MV-4-11 (cell line): ENCODE measurements at places on chromosomes 5 and 9.

DNA sequence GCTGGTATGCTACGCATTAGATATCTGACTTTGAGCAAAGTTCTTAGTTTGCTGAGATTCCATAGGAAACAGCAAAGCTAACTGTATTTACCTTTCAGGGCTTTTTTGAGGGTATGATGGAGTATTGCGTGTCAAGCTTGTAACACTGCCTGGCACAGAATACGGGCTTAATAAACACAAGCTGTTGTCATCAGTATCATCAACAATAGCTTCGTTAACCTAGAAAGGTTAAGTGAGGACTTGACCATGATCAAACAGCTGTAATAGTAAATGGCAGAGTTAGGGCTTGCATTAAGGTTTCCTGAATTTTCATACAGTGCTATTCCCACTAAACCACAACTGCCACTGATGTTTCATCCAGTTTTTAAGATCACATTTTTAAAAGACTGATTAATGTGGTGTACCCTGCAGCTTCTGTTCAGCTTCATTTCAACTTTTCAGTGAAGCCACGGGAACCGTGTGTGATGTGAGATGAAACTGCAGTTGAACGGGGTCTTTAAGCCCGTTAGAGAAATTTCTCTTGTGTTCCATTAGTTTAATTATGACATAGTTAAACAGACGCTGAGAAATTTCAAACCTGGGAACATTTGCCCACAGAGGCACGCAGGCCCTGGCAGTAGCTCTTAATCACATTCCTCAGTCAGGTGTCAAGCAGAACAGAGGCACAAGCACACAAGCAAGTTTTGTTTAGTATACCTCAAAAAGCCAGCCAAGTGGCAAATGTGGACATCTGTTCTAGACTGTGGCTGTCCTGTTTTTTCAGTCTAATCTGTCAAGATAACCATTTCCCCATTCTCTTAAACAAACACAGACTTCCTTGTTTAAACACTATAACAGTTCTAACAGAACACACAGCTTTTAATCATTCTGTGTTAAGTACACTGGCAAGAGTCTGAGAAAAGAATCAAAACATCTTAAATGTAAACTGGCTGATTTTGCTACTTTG lies 147.1 kb downstream of the ZNF608 start:
- peak; percentile 75 for DNase-seq

DNA sequence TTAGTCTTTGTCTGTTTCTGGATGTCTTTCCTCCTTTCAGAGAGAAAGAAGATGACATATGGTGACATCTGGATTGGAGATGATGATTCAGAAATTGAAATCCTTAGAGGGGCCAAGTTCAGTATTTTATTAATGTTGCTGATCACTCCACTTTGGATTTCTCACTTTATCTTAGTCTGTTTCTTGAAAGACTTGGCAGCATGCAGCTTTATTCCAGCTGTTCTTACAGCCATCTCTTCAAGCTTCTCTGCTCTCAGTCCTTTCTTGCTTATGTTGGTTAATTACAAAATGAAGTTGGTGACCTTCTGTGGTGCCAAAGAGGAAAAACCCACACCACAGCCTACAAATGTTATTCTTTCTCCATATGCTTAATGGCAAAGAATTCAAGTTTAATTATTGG lies 62.1 kb downstream of the SNCAIP start:
- no peak for DNase-seq

- no peak for DNase-seq
These were observed 186.6 kb downstream of the SMC2 start for GRCh38 chr9:104280711-104281110.

- no peak for DNase-seq
These were observed 165.0 kb downstream of the TMEM232 start for GRCh38 chr5:110561510-110561909.

GRCh38 chr5:59999056-59999455 lies 105.5 kb upstream of the PDE4D start:
- DNase-seq = no peak

DNA sequence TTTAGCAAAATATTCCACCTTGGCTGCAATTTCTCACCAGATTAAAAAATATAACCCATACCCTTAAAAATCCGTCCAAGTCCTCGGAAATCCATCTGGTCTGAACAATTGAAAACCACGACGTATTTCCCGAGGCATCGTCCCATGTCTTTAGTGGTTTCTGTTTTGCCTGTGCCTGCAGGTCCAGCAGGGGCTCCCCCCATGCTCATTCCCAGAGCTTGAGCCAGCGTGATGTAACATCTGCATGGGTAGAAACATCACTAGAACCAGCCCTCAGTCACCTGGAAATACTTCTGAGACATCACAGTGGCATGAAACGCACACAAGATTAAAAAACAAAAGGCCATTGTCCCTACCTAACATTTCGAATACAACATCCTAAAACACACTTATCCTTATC lies 114.0 kb downstream of the DNAH5 start:
- DNase-seq = no peak

- no peak for DNase-seq
These were observed 104.1 kb downstream of the UGCG start for GRCh38 chr9:112000743-112001142.

GRCh38 chr9:107960916-107961315 lies 471.3 kb upstream of the KLF4 start:
- peak; percentile 19 for DNase-seq

DNA sequence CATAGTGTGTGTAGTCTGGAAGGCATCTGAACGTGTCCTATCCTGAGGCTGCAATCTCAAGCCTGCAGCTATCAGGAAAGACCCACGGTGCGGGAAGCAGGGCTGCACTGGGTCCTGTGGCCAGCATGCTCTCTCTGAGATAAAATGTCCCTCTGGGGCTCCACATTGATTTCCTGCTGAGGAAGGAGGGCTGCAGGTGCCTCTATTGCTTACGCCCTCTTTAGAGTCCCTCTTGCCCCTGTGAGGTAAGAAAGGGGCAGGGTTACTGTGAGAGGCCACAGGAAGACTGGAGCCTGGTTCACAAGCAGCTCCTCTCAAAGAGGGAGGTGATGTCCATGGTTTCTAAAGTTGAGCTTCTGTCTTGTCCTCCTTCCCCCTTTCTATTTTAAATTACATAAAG lies 299.9 kb upstream of the RFX3 start:
- no peak for DNase-seq

DNA sequence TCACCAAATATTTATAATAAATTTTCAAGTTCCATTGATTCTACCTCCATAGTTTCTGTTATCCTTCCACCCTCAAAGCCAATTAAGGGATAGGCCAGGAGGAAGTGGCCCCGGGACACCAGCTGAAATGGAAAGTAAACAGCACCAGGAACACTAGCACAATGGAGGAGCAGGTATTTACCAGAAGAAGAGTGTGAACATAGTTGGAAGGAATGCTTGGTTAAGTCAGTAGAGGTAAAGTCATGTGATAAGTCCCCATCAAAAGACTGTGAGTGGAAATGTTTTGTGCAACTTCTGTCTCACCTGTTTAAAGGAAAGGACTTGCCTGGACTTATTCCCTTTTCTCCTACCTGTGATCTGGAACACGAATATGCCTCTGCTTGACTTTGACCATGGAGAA lies 146.7 kb upstream of the RAI14 start:
- DNase-seq = no peak

DNA sequence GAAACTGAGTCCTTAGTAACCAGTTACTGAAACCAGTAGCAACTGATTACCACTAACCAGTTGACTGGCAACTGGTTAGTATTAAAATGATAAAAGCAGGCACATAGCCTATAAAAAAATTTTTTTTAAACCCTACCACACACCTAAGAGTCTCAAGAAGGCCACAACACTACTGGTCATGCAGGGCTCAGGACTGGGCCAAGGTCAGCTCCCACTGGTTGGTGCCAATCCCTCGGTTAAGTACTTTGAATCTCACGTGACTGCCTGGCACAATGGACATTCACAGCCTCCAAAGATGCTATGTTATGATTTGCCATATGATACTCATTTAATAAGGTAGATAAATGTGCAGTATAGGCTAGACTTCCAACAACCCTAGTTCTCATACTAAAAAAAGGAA lies 8.5 kb downstream of the ANKH start:
- no peak for DNase-seq

DNA sequence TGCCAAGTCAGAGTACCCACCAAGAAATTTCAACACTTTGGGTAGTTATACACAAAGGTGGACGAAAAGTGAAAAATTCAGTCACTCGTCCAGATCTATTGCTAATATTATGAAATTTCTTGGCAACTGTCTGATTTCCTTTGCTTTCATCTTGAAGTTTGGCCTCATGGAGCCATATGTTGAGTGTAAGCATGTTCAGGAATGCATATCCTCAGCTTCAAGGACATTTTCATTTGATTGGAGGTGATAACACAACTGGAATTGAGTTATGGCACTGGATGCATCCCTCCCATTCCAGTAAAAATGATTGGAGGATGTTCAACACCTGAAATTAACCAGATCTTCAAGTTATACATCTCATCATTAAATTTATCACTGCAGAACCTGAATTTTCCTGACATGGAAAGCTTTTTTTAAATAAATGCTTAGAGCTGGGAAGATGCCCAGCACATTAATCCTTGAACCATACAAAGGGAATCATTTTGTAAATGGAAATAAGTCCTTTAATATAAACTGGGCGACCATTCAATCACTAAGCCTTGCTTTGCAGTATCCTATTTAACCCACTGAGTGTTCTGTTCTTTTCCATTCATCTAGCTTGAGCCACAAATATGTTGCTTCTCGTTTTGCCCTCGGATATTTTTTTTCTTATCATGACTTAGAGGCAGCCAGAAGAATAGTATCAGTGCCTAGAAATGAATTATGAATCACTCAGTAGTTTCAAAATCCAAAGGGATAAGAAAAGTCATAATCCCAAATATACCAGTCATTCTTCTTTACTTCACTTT lies 273.7 kb upstream of the PIK3R1 start:
- no peak for DNase-seq

GRCh38 chr5:16886366-16886736 lies 49.7 kb downstream of the MYO10 start:
- DNase-seq = no peak

- no peak for DNase-seq
These were observed 18.9 kb downstream of the LAMC3 start for GRCh38 chr9:131027872-131028179.

DNA sequence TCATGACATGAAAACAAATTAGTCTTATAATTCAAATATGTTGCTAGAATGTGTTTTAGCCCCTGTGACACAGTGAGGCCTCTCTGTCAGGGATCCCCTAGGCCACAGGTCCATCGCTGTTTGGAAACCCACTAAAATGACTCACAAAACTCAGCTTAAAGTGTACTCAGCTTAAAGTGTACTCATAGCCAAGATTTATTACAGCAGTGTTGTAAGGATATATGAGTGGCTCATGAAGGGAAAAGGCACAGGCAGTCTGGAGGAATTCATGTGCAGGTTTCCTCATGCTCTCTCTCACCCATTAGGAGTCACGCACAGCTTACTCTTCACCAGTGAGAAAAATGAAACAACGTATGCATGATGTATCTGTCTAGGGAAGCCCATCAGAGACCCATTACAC lies 24.4 kb upstream of the TGFBI start:
- peak; percentile 81 for DNase-seq

DNA sequence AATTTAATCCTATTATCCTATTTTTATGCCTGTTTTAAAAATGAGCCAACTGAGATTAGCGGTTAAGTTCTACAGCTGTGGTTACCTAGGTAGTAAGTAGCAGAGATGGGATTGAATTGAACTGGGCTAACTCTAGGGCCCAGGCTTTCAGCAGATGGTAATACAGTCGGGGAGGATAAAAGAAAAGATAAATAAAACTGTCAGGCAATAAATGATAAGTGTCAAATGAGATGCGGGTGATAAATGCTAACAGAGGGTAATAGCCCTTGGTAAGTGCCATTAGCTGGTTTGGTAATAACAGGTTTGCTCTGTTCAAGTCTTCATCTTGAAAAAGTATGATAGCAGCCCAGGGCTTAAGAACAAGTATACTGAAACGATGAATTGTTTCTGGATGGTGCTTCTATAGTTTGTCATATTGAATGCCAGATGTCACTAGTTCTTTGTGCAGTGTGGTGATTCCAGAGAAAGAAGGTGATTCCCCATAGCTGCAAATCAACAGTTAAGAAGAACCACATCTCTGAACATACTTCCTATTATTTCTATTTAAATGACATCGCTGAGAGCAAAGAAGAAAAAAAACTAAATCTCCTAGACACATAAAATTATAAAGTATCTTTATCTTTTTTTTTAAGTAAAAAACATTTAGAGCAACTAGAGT lies 360.8 kb upstream of the PANK3 start:
- DNase-seq = no peak

DNA sequence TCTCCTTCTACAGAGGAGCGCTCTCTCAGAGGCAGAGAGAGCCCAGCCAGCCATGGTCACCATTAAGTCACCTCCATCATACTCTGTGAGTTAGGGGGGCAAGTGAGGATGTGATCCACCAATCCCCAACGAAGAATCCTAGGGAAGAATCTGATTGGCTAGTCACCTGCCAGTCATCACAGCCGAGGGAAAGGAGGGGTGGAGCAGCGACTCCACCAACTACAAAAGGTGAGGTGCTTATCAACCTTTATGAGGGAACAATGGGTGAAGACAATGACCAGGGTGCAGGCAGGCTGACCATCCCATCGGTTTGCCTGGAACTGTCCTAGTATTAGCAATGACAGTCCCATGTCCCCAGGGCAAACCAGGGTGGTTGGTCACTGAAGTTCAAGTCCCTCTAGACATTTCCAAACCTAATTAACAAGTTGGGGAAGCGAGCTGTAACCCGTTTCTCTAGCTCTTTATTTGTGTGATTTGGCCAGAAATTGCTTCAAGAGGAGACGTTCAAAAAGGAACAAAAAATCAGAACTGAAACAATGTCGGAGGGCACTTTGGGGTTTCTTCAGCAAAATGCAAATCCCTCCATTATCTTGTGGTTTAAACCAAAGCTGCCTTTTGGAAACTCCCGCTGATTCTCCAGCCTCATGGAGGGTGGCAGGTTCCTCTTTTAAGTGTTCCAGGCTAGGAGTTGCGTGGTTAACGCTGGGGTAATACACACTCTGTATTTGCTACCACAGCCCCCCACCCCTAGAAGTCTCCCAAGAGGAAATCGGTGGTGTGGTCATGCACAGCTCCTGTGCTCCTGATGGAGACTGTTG lies 18.8 kb upstream of the FCN1 start:
- DNase-seq = peak; percentile 98

DNA sequence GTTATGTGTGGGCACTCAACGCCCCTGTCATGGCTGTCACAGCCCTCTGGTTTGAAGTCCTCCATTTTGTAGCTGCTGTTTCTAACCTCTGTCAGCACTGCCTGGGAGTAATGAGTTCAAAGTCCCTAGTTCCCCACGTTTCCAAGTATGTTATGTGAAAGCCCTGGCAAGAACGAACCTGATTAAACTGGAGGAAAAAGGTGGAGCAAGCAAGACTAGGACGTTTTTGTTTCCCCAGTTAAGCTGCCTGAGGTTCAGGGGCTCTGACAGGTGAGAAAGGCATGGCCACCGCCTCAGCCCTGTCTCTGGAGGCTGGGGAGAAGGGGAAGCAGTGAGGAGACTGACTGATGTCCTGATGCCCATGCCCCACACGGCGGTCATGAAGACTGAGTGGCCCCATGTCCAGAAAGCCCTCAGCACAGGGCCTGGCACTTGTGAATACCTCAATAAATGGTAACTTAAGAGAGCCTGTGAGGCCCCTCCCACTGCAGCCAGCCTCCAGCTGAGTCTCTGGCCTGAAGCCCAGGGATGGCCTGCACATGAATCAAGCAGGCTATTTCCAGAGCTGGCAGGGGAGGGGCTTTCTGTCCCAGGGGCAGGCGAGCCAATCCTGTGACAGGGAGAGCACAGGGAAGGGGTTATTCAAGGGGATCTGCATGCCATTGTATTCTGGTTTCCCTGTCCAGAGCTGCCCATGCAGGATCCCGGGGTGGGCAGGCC lies 61.8 kb downstream of the PFDN1 start:
- DNase-seq = no peak

GRCh38 chr5:146732962-146733361 lies 145.6 kb downstream of the PPP2R2B start:
- no peak for DNase-seq
